NCI-H460 (cell line): ENCODE measurements at places on chromosomes 2 and 18. TPM values are rescaled to one million over a fixed set of nuclear protein-coding genes. Genes with fewer than 3 reads are reported as not detected.

DNA sequence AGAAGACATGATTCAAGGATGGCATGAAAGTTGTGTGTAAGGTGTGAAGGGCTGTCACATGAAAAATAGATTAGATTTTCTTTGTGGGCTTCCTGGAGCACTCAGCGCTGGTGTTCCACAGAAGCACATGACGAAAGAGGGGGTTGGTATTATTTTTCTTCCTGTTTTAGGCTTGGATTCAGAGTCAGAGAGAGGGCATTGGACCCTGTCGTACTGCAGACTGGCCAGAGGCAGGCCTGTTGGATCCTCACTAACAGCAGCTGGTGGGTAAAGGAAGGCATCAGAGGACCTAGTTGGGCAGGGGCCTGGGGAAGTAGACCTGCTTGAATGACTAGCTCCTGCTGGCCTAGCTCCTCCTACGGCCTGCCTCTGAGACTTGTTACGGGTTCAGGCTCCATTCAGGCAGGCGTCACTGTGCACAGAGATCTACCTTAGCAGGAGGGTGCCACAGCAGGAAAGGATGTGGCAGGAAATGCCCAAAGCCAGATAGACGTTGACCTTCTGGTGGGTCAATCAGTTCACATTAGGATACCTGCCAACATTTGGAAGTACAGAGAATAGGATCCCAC, 13.1 kb downstream of the CTLA4 start:
- no peak for DNase-seq

DNA sequence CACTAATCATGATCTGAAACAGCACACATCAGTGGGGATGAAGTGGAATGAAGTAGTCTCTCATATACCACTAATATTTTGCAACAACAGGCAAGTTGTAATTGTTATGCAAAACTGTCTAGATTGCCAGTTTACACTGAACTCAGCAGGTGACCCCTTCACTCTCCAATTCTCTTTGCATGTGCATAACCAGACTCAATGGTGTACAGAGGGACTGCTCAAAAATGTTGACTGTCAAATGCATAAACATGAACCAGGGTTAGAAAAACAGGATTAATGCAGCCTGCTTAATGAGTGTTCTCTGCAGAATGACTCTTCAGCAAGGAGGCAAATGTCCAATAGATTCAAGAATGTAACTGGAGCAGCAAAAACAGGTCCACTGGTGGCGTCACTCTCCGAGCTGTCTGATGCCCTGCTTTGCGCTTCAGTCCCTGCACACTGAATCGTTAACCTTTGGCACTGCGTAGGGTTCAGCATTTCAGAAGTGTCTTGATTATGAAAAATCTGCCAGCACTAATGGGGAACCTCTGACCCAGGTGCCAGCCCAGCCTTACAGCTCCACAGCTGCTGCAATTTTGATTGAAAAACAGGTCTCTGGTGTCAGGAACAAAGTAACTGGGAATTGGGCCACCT, 209.3 kb downstream of the TDRD15 start:
- no peak for DNase-seq

CELF4 gene
- total RNA-seq: 0.15 TPM in 1 of 2 replicates, not detected in the other

- no peak for DNase-seq
These were observed 53.8 kb upstream of the CYRIA start for GRCh38 chr2:16719485-16719808.

GRCh38 chr2:196144513-196145126, 26.8 kb downstream of the STK17B start:
- DNase-seq: no peak

TCF23 gene
- not detected in 2 replicates for total RNA-seq

DNA sequence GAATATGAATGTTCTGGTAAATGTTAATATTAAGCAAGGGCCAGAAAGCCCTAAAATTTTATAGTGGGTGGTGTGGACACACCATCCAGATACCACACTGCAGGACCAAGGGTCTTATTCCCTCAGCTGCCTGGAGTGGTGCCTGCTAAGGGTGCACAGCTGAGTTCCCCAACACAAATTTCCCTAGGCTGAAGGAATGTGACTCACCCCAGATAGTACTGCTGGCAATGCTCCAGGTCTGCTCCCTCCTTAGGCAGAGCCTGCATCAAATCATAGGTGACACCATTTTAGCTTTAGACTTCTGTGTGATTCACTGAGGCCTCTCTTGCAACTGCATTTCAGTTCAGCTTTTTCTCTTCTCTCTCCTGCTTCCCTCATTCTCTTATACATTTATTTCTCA, 321.1 kb downstream of the SATB2 start:
- no peak for DNase-seq

RPRM gene
- 0.10 TPM in 1 of 2 replicates, not detected in the other for total RNA-seq

GRCh38 chr18:70522183-70522680, 233.4 kb downstream of the SOCS6 start:
- no peak for DNase-seq

SLC14A1 gene
- not detected in 2 replicates for total RNA-seq

FSIP2 gene
- 0.05 TPM in 1 of 2 replicates, not detected in the other for total RNA-seq

- no peak for DNase-seq
These were observed 42.4 kb downstream of the GYPC start for GRCh38 chr2:126698376-126698775.

LTBP1 gene
- total RNA-seq: 1.2 and 1.6 TPM in 2 replicates

GRCh38 chr18:34929336-34929780, 111.9 kb upstream of the MAPRE2 start:
- DNase-seq: peak; percentile 53

DNA sequence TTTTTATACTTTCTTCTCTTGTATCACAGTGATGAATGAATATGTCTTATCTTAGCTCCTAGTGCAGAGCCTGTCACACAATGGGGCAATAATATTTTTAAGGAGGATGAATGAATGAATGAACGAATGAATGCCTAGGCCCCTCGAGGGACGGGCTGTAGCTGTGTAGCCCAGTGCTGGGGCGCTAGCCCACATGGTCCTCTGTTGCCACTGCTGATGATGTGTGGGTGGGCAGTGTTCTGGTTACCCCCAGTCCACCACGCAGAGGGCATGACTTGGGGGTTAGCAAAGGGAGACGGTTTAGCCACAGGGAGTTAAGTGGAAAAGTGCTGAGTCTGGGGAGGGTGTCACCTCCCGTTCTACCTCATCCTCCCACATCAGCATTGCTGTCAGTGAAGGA, 134.2 kb downstream of the SMAD7 start:
- no peak for DNase-seq

ACTG2 gene
- not detected in 2 replicates for total RNA-seq
